Activated B cell treated with CpG ODN at 0.5 μM for 24 hours (primary cell): ENCODE measurements at places on chromosomes 16 and 17.

DNA sequence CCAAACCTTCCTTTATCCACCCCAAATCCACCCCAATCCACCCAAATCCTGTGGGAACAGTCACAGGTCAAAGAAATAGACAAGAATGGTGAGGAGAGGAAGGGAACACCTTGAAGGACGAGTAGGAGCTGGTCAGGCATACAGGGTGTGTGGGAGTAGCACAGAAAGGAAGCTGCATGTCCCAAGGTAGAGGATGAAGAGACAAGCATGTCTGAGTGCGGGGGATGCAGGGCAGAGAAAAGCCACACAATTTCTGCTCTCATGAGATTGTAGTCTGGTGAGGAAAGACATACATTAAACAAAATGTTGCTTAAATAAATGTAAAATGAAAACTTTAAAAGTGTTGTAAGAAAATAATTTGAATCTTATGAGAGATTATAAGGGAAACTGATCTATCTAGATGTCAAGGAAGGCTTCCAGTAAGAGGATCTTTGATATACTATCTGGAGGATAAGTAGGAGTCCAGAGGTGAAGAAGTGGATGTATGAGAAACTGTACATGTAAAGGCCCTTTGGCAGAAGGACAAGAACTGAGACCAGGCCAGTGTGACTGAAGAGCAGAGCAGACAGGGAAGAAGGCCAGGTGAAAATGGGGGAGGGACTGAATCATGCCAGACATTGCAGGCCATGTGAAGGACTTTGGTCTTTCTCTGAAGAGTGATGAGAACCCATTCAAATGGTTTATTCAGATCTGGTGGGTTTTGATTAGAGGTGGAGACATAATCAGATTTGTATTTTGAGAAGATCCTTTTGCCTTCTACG is 18.6 kb downstream of the TMEM98 start:
- DNase-seq: no peak

- no peak for DNase-seq
Measured at GRCh38 chr16:8721336-8722024, 47.1 kb downstream of the ABAT start.

DNA sequence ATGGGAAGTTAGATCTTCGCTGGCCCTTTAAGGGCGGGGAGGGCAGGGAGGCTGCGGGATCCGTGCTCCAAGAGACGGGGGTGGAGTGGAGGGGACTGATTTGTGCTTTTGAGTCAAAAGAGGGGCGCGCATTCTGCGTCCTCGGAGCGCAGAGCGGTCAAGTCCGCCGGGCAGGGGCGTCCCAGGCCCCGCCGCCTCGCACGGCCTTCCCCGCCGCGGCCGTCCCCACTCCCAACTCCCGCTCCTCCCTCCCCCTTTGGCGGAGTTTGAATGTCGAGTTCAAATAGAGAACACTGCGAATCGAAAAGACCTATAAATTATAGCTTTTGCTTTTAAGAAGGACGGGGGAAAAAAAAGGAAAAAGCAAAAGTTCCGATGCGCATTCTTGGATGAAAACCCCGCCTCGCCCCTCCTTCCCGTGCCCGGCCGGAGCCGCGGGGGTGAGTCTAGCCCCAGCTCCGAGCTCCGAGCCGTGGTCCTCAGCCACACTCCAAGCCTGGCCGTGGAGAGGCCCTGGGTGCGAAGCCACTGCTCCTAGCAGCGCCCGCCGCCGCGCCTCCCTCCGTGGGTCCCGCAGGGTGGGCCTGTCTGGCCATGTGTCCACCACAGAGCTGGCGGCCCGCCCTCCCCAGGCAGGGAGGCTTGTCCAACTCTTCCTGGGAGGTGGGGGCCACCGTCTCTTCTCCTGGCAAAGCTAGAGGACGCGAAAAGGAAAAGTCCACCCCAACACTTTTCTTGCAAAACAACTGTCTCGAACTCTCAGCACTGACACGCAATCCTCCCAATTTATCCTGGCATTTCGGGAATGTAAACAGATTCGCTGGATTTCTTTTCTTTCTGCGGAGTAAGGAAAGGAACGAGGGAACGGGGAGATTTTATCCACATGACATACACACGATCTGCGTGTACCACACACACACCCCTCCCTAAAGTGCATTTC is 3.6 kb downstream of the CBX8 start:
- no peak for DNase-seq

GRCh38 chr16:23279721-23280153 is 22.4 kb upstream of the SCNN1B start:
- no peak for DNase-seq

DNA sequence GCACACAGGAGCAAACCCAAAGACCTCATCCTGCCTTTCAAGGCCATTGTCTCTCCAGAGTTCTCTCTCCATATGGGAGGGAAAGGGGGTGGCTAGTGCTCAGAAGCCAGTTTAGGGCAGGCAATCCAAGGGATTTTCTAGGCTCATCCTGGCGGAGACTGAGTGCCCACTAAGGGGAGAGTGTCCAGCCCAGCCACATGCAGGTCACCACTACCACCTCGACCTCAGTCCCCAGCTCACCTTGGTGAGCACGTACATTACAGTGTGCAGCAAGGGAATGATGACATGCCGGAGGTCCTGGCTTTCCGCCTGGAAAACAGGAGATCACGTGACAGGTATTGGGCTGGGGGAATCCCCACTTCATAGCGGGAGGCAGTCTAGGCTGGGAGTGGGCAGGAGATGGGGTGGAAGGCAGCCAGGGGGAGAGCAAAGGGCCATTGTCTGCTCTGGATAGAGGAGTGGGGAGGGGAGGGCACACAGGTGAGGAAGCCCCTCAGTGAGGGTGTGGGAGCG is 29.9 kb downstream of the PIK3R6 start:
- no peak for DNase-seq

DNA sequence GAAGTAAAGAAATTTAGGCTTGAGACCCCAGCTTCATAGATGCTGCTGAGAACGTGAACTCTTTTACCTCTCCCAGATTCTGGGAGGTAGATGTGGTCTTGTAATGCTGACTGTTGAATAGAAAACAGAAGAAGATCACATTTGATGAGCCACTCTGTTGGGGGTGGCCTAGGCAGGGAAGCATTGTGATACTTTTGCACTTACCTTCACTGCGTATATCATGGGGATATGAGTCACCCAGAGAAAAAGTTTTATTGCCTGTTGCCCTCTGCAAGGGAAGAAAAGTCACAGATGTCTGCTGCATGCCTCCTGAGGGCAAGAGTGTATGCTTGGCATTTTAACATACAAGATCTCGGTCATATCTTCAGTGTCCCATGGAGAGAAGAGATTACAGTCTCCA is 365.4 kb downstream of the SNX29 start:
- no peak for DNase-seq

DNA sequence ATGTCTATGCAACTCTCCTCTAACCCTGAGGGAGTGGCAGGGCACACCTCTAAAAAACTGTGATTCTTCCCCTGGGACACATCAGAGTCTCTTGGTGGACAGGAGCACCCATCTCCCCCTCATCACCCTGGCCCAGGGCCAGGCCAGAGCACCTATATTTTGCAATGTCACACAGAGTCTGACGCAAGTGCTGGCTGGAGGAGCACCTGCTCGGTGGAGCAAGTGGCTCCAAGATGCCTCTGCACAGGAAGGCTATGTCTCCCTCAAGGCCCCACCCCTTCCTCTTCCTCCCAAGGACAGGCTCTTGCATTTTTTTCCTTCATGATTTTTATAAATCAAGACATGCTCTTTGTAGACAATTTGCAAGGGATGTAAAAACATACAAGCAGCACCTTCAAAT is 13.3 kb downstream of the SNN start:
- DNase-seq: peak; percentile 39

- no peak for DNase-seq
Measured at GRCh38 chr16:71387045-71387871, 28.7 kb downstream of the CALB2 start.

GRCh38 chr16:89038221-89038721 is 55.4 kb upstream of the ACSF3 start:
- no peak for DNase-seq

DNA sequence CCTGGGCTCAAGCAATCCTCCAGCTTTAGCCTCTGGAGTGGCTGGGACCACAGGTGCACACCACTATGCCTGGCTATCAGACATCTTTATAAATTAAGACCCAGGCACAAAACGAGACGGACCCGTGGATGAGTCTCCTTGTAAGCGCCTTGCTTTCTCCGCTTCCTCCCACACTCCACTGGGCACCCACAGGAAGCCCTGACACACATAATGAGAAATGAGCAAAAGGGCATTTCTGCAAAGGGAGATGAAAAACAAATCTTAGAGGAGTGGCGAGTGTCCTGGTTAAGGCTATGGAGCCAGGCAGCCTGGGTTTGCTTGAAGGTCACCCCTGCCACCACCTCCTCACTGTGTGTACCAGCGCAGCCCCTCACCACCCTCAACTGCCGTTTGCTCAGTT is 56.3 kb downstream of the XYLT1 start:
- peak; percentile 49 for DNase-seq

- no peak for DNase-seq
Measured at GRCh38 chr17:36849871-36850348, 87.4 kb upstream of the LHX1 start.

GRCh38 chr16:27450196-27450549 is 48.2 kb downstream of the IL21R start:
- DNase-seq: no peak

DNA sequence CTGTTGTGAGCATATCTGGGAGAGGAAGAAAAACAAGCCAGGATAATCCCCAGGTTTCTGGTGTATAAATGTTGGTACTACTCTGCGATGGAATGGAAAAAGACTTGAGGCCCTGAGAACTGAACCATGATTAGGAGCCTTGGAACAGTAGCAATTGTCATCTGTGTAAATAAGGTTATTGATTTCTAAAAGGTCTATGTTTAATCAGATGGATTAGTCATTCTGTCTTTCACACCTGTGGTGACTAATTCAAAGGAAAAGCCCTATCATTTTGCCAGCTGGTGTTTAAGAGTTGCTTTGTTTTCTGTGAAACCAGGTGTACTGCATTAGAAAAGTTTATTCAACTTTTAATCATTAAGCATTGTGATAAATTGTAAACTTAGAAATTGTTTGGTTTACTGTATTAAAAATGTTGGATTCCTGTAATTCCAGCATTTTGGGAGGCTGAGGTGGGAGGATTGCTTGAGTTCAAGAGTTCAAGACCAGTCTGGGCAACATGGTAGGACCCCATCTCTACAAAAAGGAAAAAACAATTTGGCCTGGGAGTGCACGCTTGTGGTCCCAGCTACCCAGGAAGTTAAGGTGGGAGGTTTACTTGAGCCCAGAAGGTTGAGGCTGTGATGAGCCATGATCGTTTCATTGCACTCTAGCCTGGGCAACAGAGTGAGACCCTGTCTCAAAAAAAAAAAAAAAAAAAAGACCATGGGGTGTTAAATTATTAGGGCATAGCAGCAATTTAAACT is 29.0 kb upstream of the KPNB1 start:
- no peak for DNase-seq

GRCh38 chr16:350203-350602 is 2.3 kb downstream of the AXIN1 start:
- DNase-seq: no peak

GRCh38 chr17:60439501-60439900 is 17.2 kb downstream of the CHCT1 start:
- DNase-seq: no peak

- no peak for DNase-seq
Measured at GRCh38 chr17:39222866-39223834, 2.6 kb downstream of the STAC2 start.

DNA sequence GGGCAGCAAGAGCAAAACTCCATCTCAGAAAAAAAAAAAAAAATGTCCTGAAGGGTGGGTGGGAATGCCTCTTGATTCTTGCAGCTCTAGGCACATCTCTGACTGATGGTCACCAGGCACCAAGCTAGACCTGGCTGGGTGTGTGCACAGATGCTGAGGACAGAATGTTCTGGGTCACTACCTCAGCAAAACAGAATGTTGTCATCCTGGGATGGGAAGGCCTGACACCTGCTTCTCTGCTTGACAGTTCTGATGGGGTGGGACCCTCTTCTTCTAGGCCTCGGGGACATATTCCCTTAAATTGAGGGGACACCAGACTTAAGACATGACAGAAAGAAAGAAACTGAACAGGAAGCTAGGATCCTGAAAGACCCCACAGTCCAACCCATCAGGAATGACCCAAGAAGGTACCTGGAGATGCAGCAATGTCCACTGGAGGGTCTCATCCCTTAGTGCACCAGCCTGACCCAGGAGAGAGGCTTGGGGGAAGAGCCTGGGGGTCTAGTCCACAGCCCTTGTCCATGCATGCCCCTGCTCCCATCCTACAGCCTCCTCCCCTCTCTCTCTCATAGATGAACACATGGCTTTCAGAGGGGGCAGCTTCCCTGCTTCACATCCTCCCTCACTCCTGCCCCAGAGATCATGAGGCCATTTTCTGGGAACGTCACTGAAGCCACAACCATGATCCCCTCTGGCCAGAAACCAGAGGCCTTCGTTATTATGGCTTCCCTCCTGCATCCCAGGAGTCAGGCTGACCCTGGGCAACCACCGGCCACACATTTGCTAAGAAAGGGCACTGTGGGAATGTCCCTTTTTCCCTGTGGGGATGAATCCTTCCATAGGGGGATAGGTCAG is 3.8 kb upstream of the STAT5B start:
- DNase-seq: no peak

GRCh38 chr17:81018044-81018802 is 16.7 kb upstream of the BAIAP2 start:
- no peak for DNase-seq

DNA sequence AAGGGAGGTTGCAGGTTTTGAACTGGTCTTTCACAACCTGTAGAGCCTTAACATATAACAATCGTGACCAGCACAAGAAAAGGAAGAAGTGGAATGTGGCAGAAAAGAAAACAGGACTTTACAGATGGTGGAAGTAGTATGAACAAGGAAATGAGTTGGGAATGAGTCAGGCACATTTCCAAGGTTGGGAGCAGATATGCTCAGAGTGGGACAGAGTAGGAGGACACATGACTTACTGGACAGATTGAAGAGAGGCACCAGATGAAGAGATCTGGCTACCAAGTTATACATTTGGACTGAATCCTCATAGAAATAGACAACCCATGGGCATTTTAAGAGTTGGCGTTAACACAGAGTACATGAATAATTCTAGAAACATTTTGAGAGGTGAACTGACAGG is 95.3 kb downstream of the ZNF18 start:
- no peak for DNase-seq

GRCh38 chr17:5430413-5430999 is 8.4 kb downstream of the C1QBP start:
- no peak for DNase-seq

DNA sequence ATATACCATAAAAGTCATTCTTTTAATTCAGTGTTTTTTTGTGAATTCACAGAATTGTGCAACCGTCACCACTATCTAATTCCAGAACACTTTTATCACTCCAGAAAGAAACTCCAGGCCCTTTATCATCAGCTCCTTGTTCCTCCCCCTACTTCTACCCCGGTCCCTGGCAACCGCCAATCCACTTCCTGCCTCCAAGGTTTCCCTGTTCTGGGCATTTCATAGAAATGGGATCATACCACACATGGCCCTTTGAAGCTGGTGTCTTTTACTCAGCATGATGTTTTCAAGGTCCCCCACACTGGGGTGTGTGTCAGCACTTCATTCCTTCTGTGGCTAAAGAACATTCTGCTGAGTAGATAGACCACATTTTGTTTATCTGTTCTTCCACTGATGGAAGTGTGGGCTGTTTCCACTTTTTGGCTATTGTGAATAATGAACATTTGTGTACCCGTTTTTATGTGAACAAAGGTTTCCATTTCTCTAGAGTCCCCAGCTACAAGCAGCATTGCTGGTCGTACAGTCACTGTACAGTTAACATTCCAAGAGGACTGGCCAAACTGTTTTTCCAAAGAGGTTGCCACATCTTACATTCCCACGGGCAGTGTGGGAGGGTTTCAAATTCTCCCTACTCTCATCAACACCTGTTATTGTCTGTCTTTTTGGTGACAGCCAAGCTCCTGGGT is 75.8 kb upstream of the ZNF469 start:
- no peak for DNase-seq
